ENCODE measurements at places on chromosomes 2 and 18. TPM values are rescaled to one million over a fixed set of nuclear protein-coding genes. Genes with fewer than 3 reads are reported as not detected.

The FAP gene
- 27.3 TPM for total RNA-seq

The CYP27A1 gene
- 6.5 TPM for total RNA-seq

The GKN2 gene
- total RNA-seq, result not detected

The G6PC2 gene
- total RNA-seq, result 2.8 TPM

The ALPG gene
- 0.88 TPM for total RNA-seq

The THAP4 gene
- total RNA-seq, result 53.3 TPM

The MGAT5 gene
- total RNA-seq, result 37.2 TPM

All from type B pancreatic cell (in vitro differentiated cells).